ENCODE measurements at places on chromosomes 2 and 18.

DNA sequence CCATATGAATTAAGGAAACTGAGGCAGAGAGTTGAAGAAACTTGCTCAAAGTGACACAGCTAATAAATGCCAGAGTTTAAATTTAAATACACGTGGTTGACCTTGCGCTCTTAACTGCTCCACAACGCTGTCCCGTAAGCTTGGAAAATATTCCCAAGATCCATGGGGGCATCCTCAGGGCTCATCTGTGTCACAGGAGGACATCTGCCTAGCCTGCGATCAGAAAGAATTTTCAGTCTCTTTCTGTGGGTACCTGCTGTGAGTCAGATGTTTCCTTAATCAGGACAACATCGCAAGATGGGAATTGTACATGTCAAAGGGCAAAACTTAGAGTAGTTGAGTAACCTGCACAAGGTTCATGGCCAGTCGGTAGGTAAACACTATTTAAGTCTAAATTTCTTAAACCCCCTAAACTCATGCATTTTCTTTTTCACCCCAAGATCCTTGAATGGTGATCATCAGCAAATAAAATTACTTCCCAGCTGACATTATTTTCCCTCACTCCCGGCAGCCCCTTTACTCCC lies 1.4 kb downstream of the CMPK2 start:
- DNase-seq, result no peak

- DNase-seq, result no peak
These were observed 44.0 kb downstream of the TRAK2 start for GRCh38 chr2:201407265-201407664.

- no peak for DNase-seq
These were observed 94.9 kb downstream of the RNF152 start for GRCh38 chr18:61797696-61798590.

- DNase-seq, result peak; percentile 39
These were observed 17.7 kb upstream of the ACTR3 start for GRCh38 chr2:113872201-113872600.

GRCh38 chr2:217693363-217693762 lies 309.4 kb downstream of the TNS1 start:
- DNase-seq, result no peak

DNA sequence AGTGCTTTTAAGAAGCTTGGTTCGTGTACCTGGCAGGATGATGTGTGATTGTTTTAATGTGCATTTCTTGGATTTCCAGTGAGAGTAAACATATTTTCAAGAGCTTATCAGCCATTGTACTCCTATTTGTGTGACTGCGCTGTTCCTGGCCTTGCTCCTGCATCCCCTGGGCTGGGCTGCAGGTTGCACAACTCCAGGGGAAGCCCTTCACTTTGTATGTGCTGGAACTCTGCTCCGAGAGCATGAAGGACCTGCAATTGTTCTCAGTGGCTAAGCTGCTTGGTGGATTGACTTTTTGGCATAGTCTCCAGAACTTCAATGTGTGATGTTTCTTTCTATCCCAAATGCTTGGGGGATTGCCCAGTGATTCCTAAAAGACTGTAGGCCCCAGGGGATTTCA lies 18.8 kb downstream of the ATP6V1C2 start:
- no peak for DNase-seq

GRCh38 chr18:66575263-66575662 lies 28.6 kb downstream of the CDH19 start:
- DNase-seq, result no peak

- peak; percentile 12 for DNase-seq
These were observed 29.6 kb upstream of the IL37 start for GRCh38 chr2:112881217-112881985.

DNA sequence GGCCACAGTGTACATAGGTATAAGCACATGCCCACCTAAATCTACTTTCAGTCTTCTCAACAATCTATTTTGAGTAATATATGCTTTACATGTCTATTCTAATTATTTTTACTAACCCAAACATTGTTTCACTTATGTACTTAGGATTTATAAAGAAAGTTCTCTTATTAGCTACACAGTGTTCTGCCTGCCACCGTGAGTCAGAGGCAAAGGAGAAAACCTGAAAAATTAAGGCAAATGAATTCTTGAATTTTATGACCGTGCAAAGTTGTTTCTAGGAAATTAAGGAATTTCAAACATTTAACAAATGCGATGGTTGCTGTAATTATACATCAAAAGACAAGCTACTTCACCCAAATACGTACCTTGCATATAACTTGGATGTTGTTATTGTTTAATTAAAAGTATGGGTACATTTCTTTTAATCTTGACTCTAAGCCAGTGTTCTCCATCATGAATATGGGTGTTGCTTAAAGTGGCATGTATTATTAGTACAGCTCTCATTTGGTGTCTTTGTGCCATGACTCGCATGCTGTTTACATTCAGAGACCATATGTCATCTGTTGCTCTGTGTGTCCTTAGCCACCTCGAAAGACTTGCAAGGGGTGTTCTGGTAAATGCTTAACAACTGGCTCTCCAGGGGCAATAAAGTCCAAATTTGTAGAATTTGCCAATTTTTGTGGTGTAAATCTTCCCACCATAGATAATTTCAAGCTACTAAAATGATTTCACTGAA lies 154.3 kb upstream of the FN1 start:
- no peak for DNase-seq

GRCh38 chr2:165645930-165646831 lies 147.9 kb downstream of the GALNT3 start:
- no peak for DNase-seq
